ENCODE measurements at places on chromosomes 2 and 18. TPM values are rescaled to one million over a fixed set of nuclear protein-coding genes. Genes with fewer than 3 reads are reported as not detected.

EMX1 gene
- total RNA-seq = not detected

GRCh38 chr2:207315131-207315530 is 149.4 kb upstream of the KLF7 start:
- no peak for DNase-seq

DNA sequence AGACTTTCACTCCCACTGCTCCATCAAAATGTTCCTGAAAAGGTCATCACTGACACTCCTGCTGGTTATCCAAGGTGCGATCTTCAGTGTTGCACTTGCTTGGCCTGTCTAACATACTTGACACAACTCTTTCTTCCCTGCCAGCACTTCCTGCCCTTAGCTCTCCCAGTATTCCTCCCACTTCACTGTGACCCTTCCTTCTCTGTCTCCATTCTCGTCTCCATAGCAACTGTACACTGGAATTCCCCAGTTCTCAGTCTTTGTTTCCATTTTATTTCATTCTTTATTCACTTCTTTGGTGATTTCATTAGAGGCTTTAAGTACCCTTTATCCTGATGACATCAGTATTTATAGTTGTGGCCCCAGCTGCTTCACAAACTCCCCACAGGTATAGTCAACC is 333.0 kb downstream of the IRS1 start:
- no peak for DNase-seq

GRCh38 chr2:240441993-240442411 is 6.5 kb downstream of the GPC1 start:
- DNase-seq = no peak

COL4A4 gene
- total RNA-seq = 4.9 TPM

GRCh38 chr18:78934551-78935225 is 44.9 kb upstream of the SALL3 start:
- DNase-seq = no peak

GRCh38 chr2:63056107-63057050 is 5.7 kb downstream of the OTX1 start:
- peak; percentile 48 for DNase-seq

SPDYA gene
- 4.2 TPM for total RNA-seq

ACVR1C gene
- 0.10 TPM for total RNA-seq

CFC1 gene
- total RNA-seq = not detected

DNA sequence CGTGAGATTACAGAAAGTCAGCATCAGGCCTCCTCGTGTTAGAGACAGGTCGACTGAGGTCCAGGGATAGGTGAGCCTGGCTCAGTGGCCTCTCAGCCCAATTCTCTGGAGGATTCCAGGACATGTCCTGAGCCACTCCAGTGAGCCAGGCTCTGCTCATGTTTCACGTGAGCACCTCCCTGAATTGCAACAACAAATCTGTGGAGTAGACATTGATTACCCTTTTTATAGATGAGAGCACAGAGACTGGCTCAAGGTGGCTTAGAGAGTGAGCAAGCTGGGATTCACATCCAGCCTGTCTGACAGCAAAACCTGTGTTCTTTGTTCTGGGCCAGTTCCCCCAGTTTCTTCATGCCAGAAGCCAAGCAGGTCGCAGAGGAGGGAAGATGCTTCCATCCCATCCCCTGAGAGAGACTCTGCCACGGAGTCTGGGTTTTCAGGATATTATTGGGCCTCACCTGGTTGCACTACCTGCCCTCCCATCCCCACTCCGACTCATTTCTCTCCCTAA is 46.4 kb downstream of the HS1BP3 start:
- DNase-seq = no peak

DNA sequence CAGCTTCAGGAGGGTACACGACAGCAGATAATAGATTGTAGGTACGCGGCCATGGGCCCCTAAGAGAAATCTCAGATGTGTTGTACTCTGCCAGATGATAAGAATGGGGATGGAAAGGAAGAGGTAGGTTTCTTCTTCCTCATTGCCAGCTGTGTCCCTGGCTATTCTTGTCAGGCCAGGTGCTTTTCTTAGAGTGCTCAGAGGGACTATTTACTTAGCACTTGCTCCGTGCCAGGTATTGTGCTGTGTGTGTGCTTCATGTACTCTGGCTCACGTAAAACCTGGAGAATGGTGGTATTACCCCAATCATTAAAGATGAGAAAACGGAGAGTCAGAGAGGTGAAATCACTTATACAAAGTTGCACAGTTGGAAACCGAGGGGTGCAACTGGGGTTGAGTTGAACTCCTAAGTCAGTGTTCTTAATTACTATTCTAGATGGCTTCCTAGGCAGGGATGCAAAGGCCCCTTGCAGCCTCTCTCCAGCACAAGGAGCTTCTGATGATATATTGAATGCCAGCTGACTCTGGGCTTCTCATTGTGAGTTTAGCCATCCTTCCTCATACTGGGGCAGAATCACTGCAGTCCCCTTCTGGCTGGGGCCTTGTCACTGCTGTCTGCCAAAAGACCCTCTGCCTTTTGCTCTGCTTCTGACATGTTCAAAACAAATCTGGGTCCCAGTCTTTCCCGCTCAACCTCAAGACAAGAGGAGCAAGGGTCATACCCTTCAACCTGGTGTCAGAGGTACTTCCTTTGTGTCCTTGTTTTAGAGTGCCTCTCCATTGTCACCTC is 60.7 kb downstream of the LYPD1 start:
- no peak for DNase-seq

DNA sequence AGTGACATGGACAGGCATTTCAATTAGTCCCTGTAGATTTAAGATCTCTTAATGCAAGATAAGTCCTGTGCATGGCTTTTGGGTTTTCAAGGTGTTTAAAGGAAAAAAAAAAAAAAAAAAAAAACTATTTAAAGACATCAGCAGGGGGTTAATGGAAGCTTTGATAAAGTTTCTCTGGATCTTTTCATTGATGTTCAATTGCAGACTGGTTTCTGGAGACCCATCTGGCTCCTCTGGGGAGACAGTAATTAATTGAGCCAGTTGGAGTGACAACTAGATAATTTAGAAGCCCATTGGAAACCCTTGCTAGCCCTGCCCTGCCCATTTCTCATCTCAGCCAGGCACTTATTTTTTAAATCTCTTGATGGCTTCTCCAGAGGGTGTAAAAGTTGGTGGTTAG is 98.7 kb downstream of the EPHA4 start:
- no peak for DNase-seq

GRCh38 chr2:210496512-210496911 is 20.0 kb upstream of the LANCL1 start:
- no peak for DNase-seq

Measured in tongue (tissue), 3 donors.